Activated naive CD8-positive, alpha-beta T cell treated with anti-CD3 and anti-CD28 coated beads, Interleukin-2, amount 50 U/mL, for 24 hours (primary cell): ENCODE measurements at places on chromosomes 7 and 10.

DNA sequence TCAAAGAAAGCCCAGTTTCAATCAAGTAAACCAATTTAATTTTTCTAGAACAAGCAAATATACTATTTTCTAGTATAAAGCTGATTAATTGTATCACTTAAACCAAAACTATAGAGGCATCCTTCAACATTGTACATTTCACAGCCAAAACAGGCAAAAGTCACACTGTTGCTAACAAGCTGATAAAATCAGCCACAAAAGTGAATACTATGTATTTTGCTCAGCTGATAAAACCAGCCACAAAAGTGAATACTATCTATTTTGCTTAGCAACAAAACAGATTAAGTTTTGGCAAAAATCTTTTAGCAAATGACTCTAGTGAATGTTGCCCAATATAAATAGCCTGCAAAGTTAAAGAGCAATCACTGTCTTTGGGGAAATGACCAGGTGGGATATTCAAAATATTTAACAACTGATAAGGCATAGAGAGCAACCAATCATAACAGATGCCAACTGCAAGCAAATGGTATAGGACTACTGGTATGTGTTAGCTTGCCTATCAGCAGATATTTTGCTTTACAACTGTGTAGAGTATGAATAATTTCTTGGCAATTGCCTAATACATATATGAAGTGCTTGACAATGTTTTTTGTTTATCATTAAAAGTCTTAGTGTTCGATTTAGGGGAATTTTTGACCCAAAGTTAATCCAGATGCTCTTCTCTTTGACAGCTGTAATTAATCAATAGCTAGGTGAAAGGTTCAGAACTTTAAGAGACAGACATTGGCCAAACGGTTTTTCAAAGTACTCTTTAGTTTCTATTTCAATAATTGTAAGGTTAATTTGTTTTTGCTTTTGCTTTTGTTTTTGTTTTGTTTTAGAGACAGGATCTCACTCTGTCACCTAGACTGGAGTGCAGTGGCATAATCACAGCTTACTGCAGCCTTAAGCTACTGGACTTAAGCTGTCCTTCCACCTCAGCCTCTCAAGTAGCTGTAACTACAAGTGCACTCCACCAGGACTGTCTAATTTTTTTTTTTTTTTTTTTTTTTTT, 44.4 kb upstream of the SP4 start:
- no peak for DNase-seq

- DNase-seq = no peak
Observed at GRCh38 chr10:29841724-29842649, 207.2 kb upstream of the SVIL start.

DNA sequence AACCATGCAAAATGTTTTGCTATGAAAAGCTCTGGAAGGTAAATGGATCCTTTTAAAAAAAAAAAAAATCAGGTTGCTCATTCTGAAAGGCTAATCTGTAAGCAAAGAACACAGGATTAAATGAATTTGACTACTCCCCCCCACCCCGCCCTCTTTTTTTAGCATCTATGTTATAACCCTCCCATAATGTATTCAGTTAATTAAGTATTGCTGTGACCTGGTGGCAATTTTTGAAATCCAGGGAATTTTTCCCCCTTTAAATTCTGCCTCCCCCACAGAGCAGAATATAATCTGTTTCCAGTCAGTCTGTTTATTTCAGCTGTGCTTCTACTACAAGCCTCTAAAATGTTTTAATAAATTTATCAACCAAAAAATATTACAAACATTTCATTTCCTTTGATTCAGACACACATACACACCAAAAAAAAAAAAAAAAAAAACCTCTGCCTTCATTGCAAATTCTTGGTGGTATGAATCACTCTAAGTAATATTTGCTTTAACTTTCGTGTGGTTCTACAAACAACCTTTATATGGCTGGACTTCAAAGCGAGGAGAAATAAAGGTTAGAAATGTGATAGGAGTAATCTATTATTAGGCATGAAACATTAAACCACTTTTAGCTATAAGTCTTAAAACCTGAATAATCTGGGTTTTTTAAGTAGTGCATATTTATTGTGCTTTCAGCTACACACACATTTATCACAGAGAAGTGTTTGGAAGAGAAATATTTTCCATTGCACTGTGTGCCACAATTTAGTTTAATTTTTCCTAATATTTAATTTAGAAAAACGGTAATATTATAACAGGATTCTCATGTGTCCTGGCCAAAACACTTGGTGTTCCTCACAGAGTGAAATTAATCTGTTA, 64.4 kb upstream of the ARID5B start:
- DNase-seq = no peak

DNA sequence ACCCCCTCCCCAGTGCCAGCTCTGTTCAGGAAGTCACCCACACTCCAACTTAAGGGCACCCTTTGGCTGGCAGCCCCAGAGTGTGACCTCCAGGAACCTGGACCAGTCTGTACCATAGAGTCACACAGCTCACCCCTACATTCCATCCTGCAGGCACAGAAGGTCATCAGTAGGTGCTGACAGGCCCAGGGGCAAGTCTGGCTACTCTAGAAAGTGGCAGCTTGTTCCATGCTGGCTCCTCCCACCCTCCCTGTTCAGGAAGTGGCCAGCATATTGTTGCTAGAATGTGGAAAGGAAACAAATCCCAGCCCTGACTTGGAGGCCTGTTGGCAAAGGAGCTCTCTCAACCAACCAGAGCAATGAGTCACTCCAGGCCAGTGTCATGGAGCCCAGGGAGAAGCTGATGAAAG, 3.2 kb upstream of the NCOA4 start:
- no peak for DNase-seq

DNA sequence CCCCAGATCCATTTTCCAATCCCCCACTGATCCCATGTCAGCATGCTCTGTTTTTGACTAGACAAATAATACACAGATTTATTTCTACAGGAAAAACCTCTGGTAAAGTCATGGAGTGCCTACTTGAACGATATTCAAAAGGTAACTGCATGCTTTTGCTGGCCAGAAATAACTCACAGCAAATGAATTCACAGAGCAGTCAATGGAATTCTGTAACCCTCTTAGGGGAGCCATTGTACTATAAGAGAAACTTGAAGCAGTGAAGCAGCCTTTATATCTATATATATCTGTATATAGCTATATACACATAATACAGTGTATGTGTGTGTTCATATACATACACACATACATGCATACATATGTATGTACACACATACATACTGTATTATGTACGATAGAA, 29.0 kb upstream of the MEOX2 start:
- DNase-seq = no peak

DNA sequence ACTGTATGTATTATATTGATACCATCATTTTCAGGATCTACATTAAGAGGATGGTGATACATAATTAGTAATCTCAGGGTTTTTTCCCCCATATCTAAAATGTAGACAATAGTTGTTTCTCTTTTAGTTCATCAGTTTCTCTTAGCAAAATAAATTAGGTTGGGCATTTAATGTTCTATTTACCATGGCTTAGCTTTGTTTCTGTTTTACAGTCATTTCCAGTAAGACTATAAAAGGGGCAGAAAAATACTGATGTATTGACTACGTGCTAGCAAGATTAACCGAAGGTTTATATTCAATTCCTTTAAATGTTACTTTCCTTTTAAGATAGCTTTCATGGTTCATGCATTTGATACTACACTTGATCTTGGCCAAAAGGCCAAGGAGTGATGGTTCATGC, 26.2 kb downstream of the SUV39H2 start:
- no peak for DNase-seq

GRCh38 chr10:9222917-9223316, 1168.4 kb downstream of the GATA3 start:
- no peak for DNase-seq

DNA sequence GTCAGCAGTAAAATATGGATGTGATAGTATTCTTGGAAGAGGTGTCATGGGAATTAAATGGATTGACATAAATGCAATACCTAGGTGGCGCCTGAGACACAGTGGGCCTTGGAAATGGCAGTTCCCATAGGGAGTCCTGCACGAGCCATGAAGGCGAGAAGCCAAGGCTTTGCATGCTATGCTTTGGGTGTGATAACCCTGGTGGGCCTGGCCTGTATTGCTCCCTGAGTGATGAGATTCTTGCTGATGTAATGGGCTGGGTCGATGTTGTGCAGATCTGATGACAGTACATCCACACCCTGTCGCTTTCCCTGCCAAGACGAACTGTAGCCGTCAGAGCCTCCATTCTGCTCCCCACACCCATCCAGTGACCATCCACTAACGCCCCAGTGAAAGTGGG, 46.4 kb downstream of the CREB5 start:
- no peak for DNase-seq

DNA sequence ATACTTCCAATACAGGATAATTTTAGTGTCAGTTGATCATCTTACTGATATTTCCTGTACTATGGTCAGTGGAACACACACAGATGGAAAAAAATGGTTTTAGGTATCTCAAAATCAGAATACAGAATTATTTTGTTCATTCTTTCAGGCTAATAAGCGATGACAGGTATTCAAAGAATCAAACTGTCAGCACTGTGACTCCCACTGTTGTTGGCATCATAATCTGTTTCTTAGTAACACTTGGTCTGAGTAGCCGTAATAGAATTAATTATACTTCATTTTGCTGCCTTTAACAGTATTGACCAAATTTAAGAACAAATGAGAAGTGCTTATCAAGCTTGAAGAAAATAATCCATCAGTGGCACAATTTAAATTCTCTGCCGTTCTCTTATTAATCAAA, 215.0 kb downstream of the SKAP2 start:
- DNase-seq = no peak

DNA sequence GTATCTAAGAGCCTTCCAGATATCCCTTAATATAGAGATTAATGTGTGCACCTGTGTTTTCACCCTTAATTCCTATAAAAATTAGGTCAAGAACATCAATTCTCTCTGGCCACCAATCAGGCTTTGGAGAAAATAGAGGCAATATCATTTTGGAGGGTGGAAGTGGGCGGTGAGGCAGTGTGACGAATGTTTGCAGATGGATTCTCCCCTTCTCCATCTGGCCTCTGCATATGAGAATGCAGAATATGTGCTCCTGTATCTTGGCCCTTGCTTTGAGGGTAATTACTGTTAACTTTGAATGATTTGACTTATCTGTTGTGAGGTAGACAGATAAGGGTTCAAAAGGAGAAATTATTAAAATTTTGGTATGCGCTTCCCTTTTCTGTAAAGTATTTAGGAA, 304.0 kb upstream of the NPSR1 start:
- no peak for DNase-seq

DNA sequence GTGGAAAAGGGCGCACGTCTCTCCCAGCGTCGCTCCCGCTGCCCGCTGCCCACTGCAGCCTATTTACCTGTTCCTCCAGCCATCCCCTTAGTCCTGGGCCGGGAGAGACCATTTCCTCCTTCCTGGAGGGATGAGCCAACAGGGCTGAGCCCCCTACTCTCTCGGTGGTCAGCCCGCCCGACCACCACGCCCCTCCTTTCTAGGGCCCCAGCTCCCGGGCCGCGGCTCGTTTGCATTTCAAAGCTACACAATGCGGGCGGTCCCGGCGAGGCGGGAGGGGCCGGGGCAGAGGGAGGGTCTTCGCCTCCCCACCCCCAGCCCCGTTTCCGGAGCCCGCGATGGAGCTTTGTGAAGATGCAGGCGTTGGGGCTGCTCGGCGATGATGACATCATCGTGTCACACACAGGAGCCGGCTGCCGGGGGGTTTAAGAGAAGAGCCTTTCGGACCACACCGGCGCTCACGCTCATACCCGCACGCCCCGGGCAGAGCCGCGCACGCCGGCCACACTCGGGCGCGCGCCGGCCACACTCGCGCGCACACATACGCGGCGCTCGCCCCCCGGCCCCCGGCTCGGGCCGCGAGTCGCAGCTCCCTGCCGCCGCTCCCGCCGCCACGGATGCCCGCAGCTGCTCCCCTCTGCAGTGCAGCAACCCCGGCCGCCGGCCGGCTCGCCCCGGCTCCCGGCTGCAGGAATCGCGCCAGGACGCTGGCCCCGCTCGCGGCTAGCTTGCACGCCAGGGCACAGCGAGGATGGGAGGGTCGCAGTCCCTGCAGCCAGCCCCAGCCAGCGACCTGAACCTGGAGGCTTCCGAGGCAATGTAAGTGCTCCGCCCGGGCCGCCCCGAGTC, 107.7 kb upstream of the BTBD16 start:
- no peak for DNase-seq

GRCh38 chr7:117313582-117313981, 9.3 kb downstream of the WNT2 start:
- no peak for DNase-seq

- no peak for DNase-seq
Observed at GRCh38 chr7:150333659-150334058, 7.8 kb downstream of the RARRES2 start.

GRCh38 chr7:150514748-150515222, at the start of gene GIMAP7:
Gene GIMAP7, plus strand, starts transcription at chr7:150514872. Its CDS starts 5,103 bp downstream, at chr7:150519975.
- peak; percentile 43 for DNase-seq

GRCh38 chr7:145168879-145169278, 333.0 kb upstream of the TPK1 start:
- no peak for DNase-seq

GRCh38 chr7:6460303-6460702, 12.5 kb upstream of the DAGLB start:
- DNase-seq = no peak

GRCh38 chr10:25017154-25017590, 760 bp downstream of the THNSL1 start:
- DNase-seq = peak; percentile 33

GRCh38 chr7:117231047-117231359, 91.9 kb downstream of the WNT2 start:
- no peak for DNase-seq

DNA sequence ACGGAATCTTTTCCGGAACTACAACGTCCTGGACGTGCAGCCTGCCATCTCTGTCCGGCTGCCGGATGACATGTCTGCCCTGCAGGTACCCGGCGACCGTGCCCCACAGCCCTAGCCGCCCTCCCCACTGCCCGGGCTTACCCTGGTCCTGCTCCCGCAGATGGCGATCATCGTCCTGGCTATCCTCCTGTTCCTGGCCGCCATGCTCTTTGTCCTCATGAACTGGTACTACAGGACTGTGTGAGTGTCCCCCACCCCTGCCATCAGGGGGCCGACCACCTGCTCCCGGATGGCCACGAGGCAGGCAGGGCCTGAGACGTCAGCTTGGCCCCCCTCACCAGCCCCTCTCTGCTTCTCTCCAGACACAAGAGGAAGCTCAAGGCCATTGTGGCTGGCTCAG, 38.0 kb upstream of the VSIR start:
- DNase-seq = no peak

DNA sequence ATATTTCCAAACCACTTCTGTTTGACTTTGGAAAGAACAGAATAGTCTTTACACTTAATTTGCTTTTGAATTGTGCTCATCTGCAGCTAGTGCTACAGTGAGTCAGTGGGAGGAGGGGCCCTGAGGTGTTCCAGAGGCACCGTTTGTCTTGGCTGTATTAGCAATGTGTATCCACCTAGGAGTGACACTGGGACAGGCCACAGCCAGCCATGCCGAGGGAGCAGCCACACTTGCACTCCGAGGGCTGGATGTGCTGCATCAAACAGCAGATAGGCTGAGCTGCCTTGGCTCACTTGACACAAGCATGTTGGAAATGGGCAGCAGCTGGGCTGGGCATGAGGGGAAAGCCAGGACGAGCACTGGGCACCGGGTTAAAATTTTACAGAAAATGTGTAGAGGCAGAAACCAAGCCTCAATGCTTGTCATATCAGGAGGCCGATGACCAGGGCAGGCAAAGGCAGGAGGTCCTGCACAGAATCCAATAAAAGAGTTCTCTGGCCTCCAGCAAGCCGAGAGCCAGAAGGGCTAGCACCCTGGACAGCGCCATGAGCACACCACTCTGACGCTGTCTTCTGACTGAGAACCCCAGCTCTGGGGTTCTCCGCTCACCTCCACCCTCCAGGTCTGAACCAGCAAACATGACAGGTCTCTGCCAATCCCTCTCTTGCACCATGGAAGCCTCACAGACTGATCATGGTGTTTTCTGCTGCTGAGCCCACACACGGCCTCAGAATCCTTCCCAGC, 163.3 kb downstream of the GRID1 start:
- peak; percentile 19 for DNase-seq

- no peak for DNase-seq
Observed at GRCh38 chr10:118220346-118220850, 121.7 kb downstream of the FAM204A start.
